Right lung (tissue), 10 donors: ENCODE measurements at places on chromosomes 2 and 18. TPM values are rescaled to one million over a fixed set of nuclear protein-coding genes. Genes with fewer than 3 reads are reported as not detected.

GALNT3 gene
- polyA plus RNA-seq: 33.4 TPM

ICOS gene
- polyA plus RNA-seq: 0.15 TPM

SPATA3 gene
- polyA plus RNA-seq: not detected

FAM228A gene
- 3.4 TPM for polyA plus RNA-seq

DNA sequence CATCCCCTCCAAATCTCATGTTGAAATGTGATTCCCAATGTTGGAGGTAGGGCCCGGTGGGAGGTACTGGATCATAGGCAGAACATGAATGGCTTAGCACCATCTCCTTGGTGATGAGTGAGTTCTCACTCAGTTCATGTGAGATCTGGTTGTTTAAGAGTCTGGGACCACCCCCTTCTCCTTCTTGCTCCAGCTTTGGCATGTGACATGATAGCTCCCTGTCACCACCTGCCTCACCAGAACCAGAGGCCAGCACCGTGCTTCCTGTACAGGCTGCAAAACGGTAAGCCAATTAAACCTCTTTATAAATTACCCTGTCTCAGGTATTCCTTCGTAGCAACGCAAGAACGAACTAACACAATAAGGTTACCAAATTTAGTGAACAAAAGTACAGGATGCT is 95.4 kb downstream of the ZBTB7C start:
- DNase-seq: no peak

DNA sequence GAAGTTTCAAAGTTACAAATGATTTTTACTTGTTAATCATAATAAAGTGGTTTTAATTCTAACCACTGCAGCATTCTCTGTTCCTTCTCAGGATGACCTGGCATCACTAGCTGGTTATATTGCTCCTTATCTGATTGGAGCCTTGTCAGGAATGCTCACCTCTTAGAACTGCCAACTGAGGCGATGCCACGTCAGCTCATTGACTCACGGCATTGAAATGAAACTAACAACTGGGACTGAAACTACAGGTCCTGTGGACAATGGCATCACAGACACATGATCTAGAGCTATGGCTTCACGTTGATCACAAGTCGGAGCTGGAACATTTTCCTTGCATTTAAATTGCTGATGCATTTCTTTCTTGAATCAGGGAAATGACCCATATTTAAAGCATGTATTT is 54.9 kb upstream of the MAP2 start:
- peak; percentile 46 for DNase-seq

DNA sequence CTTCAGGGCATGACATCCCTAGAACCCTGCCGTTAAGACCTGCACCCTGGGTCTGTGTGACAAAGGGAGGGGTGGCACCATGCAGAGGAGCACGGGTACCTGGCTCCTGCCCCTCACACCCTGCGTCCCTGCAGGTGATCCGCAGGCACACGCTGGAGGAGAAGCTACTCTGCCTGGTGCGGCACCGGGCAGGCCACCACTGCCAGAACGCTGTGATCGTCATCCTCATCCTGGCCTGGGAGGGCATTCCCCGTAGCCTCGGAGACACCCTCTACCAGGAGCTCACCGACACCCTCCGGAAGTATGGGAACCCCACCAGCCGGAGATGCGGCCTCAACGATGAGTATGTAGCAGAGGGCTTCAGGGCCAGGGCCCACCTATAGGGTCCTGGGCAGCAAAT is 60.0 kb downstream of the BOLA3 start:
- no peak for DNase-seq

DNA sequence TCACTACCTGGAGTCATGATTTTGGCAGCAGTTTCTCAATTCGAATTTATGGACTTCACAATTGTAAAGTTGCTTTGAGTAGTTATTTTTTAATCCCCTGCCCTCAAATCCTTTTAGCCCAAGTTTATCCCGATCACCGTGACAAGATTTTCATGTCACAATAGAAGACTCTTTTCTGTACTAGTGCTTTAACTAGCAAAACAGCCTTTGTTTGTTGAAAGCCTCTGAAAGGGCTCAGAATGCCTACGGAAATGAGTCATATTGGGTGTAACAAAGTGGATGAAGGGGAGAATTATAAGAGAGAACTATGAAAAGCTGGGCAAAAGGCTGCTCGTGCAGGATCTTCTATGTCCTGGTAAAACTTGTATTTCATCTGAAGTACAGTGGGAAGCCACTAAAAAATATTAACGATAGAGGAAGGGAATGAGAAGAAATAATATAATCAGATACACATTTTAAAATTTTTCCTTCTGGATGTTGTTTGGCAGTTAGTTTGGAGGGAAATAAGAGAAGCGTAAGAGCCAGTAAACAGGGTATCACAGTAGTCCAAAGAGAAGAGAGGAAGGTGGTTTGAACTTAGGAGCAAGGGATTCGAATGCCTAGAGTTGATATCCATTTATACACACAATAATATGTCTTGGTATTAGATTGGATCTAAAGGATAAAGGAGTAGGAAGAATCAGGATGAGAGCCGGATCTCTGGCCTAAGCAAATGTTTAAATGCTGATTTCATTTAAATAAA is 114.9 kb downstream of the GALNT13 start:
- DNase-seq: no peak

DNA sequence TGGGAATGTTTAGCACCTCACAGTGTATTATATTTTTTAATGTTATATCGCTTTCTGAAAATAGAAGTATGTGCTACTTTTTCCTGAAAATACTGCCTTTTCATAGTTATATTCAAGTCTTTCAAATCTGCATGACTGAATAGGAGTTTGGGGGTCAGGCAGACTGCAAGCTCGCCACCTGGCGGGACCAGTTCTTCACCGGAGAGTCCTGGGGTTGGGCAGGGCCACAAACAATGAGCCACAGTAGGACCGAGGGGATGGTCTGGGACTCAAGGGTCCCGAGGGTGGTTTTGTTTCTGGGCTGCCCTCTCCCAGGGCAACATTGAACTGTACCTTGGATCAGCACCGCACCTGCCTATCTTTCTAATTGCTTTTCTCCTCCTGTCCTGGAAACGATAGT is 70.6 kb downstream of the VWA3B start:
- no peak for DNase-seq
